ENCODE measurements at places on chromosomes 3 and 15.

- DNase-seq, result peak; percentile 38
Measured at GRCh38 chr3:50575372-50575771, 6.0 kb downstream of the HEMK1 start.

DNA sequence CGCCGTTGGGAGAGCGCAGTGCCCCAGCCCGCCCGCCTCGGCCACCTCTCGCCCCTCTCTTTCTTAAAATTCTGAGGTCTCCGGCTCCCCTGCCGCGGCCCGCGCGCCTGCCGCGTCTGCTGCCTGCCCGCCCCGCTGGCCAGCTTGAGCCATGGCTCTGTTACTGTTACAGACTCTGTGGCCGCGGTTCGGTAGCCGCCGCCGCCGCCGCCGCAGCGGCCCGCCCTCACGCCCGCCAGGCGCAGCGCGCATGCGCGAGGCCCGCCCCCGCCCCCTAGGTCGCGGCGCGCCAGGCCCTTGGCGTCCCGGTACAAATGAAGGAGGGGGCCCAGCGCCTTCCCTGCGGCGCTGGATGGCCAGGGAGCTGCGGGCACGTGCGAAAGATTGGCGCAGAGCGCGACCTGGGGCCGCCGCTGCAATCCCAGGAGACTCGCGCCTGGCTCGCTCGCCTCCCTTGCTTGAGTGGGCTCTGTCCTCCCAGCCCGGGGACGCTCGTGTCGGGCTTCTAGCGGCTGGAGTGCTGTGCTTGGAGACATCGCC, at the start of gene ONECUT1:
Gene ONECUT1, minus strand, starts transcription at position 168 of the 540 bp plus-strand sequence. CDS start 452 bp downstream, outside the sequence.
- DNase-seq, result peak; percentile 62

DNA sequence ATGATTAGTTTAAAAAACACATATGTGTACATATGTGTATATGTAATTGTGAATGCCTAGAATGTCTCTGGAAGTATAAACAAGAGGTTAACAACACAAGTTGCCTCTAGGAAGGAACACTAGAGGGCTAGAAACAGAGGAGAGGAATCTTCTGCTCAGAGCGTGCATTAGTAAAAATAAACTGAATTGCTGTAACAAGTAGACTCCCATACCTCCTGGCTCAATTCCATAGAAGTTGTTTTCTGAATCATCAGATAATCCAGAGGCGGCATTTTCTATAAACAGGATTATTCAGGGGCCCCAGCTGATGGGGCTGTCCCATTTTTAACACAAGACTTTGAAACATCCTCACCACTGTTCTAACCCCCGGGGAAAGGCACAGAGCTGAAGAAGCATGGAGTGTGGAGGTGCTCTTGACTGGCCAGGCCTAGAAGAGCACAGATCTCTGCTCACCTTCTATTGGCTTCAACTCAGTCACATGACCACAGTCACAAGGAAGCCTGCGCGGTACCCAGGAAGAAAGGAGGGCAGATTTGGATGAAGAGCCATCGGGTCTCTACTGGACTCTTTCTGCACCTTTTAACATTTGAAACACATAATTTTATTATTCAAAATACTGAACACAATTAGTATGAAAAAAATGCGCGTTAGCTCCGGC, 145.7 kb downstream of the TLE3 start:
- no peak for DNase-seq

GRCh38 chr15:75671730-75672602, 24.3 kb downstream of the SNX33 start:
- DNase-seq, result no peak

DNA sequence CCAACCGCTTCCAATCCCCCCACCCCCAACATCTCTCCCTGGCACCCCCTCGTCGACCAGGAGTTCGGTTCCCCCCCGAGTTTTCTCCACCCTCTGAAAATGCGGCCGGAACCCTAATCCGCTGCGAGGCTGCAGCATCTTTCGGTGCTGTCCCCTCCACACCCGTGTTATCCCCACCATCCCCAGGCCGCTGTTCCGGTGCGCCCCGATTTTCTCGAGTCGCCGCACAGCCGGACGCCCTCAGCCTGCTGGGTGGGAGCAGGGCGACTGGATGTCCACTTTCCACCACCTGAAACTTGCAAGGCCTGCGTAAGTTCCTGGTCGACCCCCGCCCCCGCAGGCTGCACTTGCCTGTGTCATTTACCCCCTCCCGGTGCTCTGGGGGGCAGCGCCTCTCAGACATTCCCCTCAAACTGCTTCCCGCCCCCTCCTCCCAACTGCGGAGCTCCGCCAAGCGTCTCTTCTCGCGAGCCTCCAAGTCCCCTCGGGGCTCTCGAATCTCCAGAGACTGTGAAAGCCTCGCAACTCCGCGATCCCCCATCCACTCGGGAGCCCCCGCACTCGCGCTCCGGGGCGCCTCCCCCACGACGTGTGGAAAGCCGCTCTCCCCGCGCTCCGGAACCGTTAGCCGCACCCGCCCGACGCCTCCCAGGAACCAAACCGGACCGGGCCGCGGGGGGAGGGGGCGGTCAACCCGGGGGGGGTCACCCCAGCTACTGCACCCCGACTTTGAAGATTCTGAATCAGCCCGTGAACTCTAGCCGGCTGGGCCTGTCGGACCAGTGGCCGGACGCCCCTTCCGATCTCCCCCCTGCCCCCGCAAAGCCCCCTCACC, 566 bp downstream of the ETV5 start:
- peak; percentile 73 for DNase-seq

GRCh38 chr15:41048852-41049251, 67.2 kb downstream of the INO80 start:
- no peak for DNase-seq

- peak; percentile 21 for DNase-seq
Measured at GRCh38 chr3:57446318-57446841, 97.8 kb downstream of the DNAH12 start.

GRCh38 chr3:52498137-52499054, 3.3 kb downstream of the STAB1 start:
- DNase-seq, result peak; percentile 94

- DNase-seq, result no peak
Measured at GRCh38 chr15:45376300-45376928, 1.9 kb downstream of the GATM start.

- DNase-seq, result no peak
Measured at GRCh38 chr3:78794431-78794830, 973.4 kb downstream of the ROBO1 start.

DNA sequence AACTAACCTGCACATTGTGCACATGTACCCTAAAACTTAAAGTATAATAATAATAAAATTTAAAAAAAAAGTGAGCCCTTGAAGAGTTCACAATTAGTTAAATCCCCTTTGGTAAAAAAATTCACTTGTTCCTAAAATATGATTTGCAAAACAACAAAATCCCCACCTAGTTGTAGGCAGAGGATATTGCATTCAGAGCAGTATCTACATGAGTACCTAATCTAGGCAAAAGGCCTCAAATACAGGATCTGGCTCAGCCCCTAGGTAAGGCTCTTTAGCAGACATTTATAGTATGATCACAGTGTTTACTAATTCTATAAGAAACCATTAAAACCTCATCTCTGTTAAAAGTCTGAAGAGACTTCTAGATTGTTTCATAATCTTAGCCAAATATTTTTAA, 89.3 kb upstream of the CCDC80 start:
- no peak for DNase-seq

DNA sequence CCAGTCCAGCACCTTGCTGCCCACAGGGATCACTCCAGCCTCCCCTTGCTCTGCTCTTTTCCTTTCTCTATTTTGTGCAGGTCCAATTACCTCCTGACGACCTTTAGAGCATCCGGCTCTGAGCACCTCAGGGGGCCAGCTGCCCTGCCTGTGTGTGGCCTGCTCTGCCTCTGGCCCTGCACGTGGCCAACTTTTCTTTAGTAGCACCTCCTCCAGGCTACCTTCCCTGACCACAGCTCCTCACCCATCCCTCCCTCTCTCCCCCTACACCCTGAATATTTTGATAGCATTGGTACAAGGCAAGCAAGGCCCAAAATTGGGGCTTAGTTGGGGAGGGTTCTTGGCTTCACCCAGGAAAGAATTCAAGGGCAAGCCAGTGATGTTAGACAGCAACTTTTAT, 66.9 kb upstream of the PRR20G start:
- no peak for DNase-seq

GRCh38 chr3:20047976-20048883, 8.0 kb downstream of the KAT2B start:
- DNase-seq, result peak; percentile 42

DNA sequence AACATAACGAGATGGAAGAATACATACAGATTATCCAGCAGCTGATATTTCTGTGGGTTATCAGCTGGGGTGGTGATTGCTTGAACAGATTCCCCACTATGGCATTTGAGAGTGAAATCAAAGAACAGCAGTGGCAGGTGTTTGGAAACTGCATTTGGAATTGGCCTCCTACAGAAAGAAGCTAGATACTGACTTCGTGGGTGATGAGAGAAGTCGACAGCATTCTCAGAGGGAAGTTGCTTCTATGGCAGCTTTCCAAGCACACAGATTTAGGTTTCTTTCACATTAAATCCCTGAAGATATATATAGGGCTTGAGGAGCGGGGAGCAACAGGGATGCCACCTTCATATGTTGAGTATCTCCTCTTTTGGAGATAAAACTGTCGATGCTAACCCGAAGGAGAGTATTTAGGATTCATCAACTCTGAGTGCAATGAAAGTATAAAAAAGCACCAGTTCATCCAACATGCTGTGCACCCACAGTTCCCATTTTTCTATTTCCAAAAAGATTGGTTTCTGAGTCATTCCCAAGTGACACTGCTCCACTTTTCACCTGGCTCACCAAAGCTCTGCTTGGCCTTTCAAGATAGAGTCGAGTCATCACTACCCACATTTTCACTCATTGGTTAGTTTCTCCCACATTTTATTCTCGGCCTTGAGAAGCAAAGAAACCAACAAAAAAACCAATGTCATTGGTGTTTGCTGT, 579.8 kb upstream of the SUCLG2 start:
- no peak for DNase-seq

DNA sequence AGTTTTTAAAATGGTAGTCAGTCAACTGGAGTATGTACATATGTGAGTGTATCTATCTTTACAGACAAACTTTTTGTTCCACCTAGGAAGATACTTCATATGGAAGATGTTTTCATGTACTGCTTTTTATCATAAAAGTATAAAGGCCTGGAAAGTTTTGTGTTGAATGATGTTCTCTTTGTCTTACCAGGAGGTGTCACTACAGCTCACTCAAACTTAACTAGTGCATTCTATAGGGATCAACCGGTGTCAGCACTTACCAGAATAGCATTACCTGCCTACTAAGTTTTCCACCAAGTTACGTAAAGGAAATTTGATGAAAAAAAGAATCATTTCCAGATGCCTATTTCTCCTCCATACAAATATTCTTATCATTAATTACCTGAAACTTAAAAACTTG, 522.6 kb upstream of the SEMA6D start:
- peak; percentile 39 for DNase-seq

- peak; percentile 99 for DNase-seq
Measured at GRCh38 chr15:40405501-40406381, at the start of gene IVD. TSS of gene IVD (plus strand) at chr15:40405795. CDS start at chr15:40405828, 33 bp downstream.

- DNase-seq, result no peak
Measured at GRCh38 chr3:77068808-77069207, 28.9 kb downstream of the ROBO2 start.

- no peak for DNase-seq
Measured at GRCh38 chr3:188656196-188656982, 502.4 kb downstream of the LPP start.

- no peak for DNase-seq
Measured at GRCh38 chr3:133441867-133442270, 42.0 kb downstream of the BFSP2 start.

- DNase-seq, result peak; percentile 84
Measured at GRCh38 chr3:40179016-40179415, 130.5 kb upstream of the EIF1B start.

DNA sequence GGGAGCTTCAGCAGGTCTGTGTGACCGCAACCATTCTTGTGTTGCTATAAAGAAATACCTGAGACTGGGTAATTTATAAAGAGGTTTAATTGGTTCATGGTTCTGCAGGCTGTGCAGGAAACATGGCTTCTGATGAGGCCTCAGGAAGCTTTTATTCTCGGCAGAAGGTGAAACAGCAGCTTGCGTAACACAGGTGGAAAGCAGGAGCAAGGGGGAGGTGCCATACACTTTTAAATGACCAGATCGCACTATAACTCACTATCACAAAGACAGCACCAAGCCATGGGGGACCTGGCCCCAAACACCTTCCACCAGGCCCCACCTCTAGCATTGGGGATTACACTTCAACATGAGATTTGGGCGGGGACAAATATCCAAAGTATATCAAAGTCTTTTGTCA, 8.3 kb upstream of the CIB2 start:
- DNase-seq, result no peak

DNA sequence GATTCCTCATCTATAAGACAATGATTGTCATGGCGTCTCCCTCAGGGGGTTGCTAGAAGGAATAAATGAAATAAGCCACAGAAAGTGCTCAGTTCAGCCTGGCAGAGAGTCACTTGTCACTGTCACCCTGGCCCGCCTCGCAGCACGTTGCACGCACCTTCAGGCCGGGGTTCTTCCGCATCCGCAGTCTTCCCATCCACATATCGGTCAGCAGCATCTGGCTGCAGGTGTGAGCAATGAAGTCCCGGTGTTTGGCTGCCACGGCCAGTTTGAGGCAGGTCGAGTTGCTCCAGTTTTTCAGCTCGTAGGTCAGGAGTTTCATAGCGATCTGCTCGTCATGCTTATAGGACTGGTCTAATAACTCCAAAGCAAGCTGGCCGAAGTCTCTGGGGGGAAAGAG, 48.5 kb upstream of the MTMR10 start:
- DNase-seq, result no peak

DNA sequence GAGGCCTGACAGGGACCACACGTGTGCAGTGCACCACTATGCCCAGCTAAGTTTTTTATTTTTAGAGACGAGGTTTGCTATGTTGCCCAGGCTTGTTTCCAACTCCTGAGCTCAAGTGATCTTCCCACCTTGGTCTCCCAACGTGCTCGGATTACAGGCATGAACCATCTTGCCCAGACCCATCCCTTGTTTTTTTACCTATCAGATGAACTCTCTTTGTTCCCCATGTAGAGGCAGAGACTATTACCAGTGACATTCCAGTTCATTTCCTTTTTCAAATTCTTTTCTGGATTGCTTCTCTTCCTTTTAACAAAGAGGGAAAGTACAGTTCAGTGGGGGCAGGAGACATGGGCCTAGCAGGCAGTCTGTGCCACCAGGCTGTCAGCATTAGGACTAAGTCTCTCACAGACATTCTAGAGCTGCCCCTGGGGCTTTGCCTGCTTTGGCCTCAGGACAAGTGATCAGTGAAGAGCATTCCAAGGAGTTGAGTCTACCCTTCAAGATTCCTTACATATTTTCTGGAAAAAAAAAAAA, 103.5 kb upstream of the SLC7A14 start:
- DNase-seq, result no peak

- DNase-seq, result peak; percentile 4
Measured at GRCh38 chr3:104198131-104198530, 1168.6 kb upstream of the ALCAM start.

- no peak for DNase-seq
Measured at GRCh38 chr3:192237992-192238608, 489.2 kb downstream of the FGF12 start.

- peak; percentile 79 for DNase-seq
Measured at GRCh38 chr3:138935863-138936740, 10.8 kb downstream of the FOXL2 start.

- DNase-seq, result peak; percentile 46
Measured at GRCh38 chr3:72440491-72440890, 407.8 kb downstream of the SHQ1 start.

GRCh38 chr3:25469558-25469957, 41.5 kb downstream of the RARB start:
- no peak for DNase-seq
